ENCODE measurements at places on chromosomes 13 and 19. TPM values are rescaled to one million over a fixed set of nuclear protein-coding genes. Genes with fewer than 3 reads are reported as not detected.

IGFL2 gene
- total RNA-seq, result not detected

MAMSTR gene
- 4.2 TPM for total RNA-seq

NOTCH3 gene
- total RNA-seq, result 91.8 TPM

MAP1S gene
- 33.0 TPM for total RNA-seq

EDNRB gene
- total RNA-seq, result 42.9 TPM

KLK3 gene
- total RNA-seq, result not detected

CGB8 gene
- total RNA-seq, result not detected

GPR183 gene
- 7.6 TPM for total RNA-seq

ALKBH6 gene
- total RNA-seq, result 9.4 TPM

UBE2S gene
- total RNA-seq, result 21.2 TPM

SHC2 gene
- 22.5 TPM for total RNA-seq

HSD17B14 gene
- 13.8 TPM for total RNA-seq

IL4I1 gene
- 0.27 TPM for total RNA-seq

PRTN3 gene
- total RNA-seq, result 2.5 TPM

PDS5B gene
- 150 TPM for total RNA-seq

ZNF350 gene
- total RNA-seq, result 20.3 TPM

NLRP4 gene
- not detected for total RNA-seq

SIGLEC12 gene
- not detected for total RNA-seq

ZNF681 gene
- 9.7 TPM for total RNA-seq

KRTDAP gene
- total RNA-seq, result not detected

B3GNT8 gene
- total RNA-seq, result 1.9 TPM

ERICH6B gene
- not detected for total RNA-seq

ZNF135 gene
- 25.1 TPM for total RNA-seq

TSEN34 gene
- total RNA-seq, result 51.0 TPM

CCDC70 gene
- total RNA-seq, result not detected

MEIOSIN gene
- total RNA-seq, result not detected

FCGBP gene
- total RNA-seq, result 3.5 TPM

INSL3 gene
- total RNA-seq, result not detected

ZNF20 gene
- total RNA-seq, result 15.7 TPM

CFD gene
- total RNA-seq, result 15.3 TPM

CBY2 gene
- not detected for total RNA-seq

EPSTI1 gene
- total RNA-seq, result 2.4 TPM

HSPB6 gene
- 14.9 TPM for total RNA-seq

SULT2A1 gene
- not detected for total RNA-seq

ZNF100 gene
- total RNA-seq, result 22.4 TPM

FUT2 gene
- 0.44 TPM for total RNA-seq

CACNA1A gene
- 23.1 TPM for total RNA-seq

CCL25 gene
- total RNA-seq, result not detected

C5AR1 gene
- total RNA-seq, result 2.0 TPM

VN1R2 gene
- total RNA-seq, result not detected

CHST8 gene
- total RNA-seq, result 3.8 TPM

HSD11B1L gene
- 19.0 TPM for total RNA-seq

SIAH3 gene
- total RNA-seq, result 1.0 TPM

ZNF177 gene
- 10.3 TPM for total RNA-seq

ZNF441 gene
- total RNA-seq, result 36.7 TPM
